ENCODE measurements at places on chromosomes 4 and X.

- no peak overlapping the region for H3K27ac ChIP-seq
- no peak overlapping the region for H3K4me3 ChIP-seq
- no peak for DNase-seq
- no peaks in the 10 kb centered on the region for H3K36me3 ChIP-seq
Observed at GRCh38 chrX:110037178-110037577, 34.3 kb downstream of the TMEM164 start.

- no peaks in the 10 kb centered on the region for H3K27me3 ChIP-seq
- no peak for DNase-seq
- H3K4me3 ChIP-seq, result no peak overlapping the region
Observed at GRCh38 chr4:87030755-87031441, 96.1 kb downstream of the AFF1 start.

GRCh38 chr4:4438891-4439290, 52.0 kb downstream of the NSG1 start:
- no peak overlapping the region for H3K4me3 ChIP-seq
- no peaks in the 10 kb centered on the region for H3K36me3 ChIP-seq
- no peaks in the 10 kb centered on the region for H3K4me1 ChIP-seq
- no peak for DNase-seq

GRCh38 chr4:140839406-140839805, 83.2 kb upstream of the TBC1D9 start:
- no peaks in the 10 kb centered on the region for H3K4me1 ChIP-seq
- H3K27me3 ChIP-seq, result no peaks in the 10 kb centered on the region
- DNase-seq, result no peak
- no peaks in the 10 kb centered on the region for H3K36me3 ChIP-seq
- H3K4me3 ChIP-seq, result no peak overlapping the region
- H3K27ac ChIP-seq, result no peak overlapping the region

- no peaks in the 10 kb centered on the region for H3K27me3 ChIP-seq
- no peaks in the 10 kb centered on the region for H3K4me1 ChIP-seq
- H3K4me3 ChIP-seq, result no peak overlapping the region
- H3K27ac ChIP-seq, result no peak overlapping the region
- no peaks in the 10 kb centered on the region for H3K36me3 ChIP-seq
- DNase-seq, result no peak
Observed at GRCh38 chr4:159060161-159060560, 42.7 kb upstream of the RAPGEF2 start.

Data from uterus (tissue), 4 donors.